ENCODE measurements at places on chromosomes 3 and 15.
A peak's percentile ranks its signal among the peaks of the same experiment; 100 is the strongest.

DNA sequence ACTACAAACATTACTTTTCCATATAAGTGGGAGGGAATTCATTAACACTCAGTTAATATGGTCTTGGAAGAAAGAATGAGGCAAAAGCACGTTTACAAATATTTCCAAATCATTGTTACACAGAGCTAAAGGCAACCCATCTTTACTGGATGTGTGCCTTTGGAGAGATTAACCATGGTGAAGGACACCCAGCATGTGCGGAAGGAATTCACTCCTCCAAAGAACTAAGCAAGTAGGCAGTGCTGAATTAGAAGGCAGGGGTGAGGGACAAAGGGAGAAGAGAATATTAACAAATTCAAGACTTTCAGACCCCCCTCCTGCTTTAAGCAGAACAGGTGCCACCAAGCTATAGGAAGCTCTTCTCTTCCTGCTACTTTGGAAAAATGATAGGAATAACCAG, 10.1 kb downstream of the ARPP21 start:
- no peak for DNase-seq

- no peak for DNase-seq
Observed at GRCh38 chr15:26017665-26018064, 154.5 kb upstream of the ATP10A start.

DNA sequence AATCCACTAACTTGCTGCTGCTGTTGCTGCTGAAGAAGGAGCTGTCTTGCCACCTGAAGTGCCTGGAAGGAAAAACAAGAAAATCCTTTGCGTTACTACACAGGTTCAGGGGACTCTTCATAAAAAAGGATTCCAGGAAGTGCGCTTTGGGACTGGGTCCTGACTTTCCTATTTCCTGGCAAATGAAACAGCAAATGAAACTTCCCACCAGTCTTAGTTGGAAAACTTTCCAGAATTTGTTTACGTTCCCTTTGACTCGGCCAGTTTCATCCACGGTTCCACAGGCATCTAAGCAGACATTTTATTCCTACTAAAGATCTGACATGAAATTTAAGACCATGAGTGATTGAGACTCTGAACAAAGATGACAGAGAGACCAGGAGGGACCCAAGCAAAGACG, 471.0 kb downstream of the FOXP1 start:
- no peak for DNase-seq

- no peak for DNase-seq
Observed at GRCh38 chr15:77225088-77225487, 154.2 kb upstream of the TSPAN3 start.

DNA sequence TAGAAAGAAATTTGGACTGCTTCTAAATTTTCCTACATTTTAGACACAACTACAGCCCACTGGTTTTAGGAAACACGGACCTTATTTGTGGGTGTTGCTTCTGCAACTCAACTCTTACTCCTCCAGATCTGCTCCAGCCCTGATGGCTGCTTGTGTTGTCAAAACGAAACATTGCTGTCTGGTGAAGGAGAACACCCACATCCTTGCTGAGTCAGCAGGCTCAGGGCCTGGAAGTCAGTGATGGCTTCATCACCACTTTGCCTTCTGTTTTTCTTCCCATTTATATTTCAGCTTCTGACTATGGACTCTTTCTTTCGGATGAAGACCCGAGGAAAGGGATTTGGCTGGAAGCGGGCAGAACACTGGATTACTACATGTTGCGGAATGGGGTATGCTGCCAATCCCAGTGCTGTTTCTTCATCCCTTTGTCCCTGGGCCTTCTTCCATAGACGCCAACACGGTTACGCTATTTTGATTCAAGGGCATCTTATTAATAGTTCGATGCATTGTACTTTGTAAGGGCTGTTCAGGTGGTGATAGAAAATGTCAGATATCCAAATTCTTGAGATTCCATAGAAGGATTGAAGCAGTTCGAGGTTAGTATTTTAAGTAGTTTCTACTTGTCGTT, 392.6 kb upstream of the TPM1 start:
- DNase-seq, result no peak

DNA sequence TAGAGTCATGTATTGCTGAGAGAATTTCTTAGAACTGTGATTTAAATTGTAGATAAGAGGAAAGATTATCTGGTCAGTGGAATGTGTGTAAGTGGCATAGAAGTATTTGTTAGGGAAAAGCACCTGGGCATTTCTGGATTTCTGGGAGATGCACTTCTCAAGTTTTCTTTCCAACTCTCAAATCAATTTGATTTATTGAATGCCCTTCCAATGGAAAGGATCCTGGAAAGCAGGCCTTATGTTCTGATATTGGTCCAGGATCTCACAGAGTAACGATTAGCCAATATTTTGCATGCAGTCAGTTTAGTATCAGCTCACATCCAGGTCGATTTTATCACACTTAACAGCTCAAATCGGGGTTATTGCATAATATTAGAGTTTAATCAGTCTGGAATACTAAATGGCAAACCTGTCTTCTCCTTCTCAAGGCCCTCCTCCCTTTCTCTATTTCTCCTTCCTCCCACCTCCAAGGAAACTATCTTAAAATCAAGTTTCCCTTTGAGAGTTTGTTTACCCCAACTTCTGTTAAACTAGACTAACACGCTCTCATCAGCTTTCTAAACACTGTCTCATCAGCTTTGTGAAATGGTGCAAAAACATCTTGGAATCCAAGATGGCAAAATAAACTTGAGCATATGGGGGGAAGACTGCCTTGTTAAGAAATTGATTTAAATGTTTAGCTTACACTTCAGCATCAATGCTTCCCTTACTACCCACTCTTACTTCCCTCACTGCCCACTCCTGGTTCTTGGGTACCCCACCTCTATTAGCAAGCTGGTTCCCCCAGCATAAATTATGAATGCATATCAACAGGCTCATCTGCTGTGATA, 9.5 kb downstream of the SOX2 start:
- DNase-seq, result no peak

- peak; percentile 17 for DNase-seq
Observed at GRCh38 chr15:77568973-77569728, 63.6 kb downstream of the LINGO1 start.
